ENCODE measurements at places on chromosomes 7 and 10.

GRCh38 chr7:138515001-138515528, 55.0 kb downstream of the TRIM24 start:
- no peak for DNase-seq

DNA sequence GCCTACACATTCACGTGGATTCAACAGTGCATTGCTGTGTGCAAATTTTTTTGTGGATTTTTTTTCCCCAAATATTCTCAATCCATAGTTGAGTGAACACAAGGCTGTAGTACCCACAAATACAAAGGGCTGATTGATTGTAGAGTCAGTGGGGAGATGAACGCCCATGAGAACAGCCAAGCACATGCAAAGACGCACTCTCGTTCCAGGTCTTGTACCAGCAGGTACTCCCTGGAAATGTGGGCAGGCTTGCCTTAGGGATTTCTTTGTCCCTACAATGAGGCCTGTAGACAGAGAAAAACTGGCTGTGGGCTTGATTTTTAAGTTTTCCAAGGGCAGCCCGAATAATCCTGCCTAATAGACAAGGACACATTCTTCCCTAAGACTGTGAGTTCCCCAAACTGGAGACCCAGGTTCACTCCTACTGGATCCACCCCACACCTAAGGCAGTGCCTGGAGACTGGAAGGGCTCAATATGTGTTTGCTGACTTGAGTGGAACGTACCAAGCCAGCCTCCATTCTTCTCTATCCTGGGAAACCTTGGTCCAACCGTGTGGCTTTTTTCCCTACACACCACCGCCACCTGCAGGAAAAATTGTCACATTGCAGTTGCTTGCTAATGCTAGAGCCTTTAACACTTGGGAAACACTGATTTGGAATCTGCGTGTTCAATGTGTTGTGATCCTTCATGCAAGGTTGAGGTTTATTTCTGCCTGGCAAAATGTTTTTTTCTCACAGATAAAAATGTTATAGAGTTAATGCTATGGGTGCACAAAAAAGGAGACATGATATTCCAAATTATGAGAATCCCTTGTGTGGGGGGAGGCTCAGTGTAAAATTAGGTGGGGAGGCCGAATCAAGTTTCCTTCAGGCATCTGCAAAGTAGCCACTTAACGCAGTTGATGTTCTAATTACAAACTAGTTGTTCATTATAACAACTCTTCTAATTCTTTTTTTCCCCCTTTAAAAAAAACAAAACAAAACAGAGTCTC, 49.3 kb downstream of the PPP1R17 start:
- DNase-seq, result no peak

DNA sequence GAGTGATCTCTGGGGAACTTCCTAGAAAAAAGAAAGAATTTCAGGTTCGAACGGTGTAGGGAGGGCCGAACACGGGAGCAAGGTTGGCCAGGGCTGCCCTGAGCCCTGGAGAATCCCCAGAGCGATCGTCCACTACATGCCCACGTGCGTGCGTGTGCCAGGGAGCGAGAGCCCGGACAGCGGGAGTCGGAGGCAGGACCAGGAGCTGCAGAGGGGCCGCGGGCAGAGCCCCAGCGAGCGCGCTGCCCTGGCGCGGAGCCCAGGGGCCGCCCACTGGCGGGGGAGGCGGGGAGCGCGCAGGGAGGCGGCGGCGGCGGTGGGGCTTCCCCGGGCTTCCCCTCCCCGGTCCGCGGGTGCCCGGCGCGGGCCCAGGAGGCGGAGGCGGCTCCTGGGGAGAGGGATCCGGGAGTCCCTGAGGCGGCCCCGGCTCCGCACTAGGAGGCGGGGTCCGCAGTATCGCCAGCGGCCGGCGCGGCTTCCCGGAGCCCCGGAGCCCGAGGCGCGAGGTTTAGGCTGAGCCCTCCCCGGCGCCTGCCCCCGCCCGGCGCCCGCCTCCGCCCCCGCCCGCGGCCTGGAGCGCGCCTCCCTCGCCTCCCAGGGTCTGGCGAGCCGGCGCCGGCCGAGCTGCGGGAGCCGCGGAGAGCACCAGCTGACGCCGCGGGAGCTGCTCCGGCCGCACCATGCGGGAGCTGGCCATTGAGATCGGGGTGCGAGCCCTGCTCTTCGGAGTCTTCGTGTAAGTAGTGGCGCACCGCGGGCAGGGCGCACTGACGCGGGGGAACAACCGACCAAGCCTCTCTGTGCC, at the start of gene PLPP4:
Gene PLPP4, plus strand, starts transcription at position 602 of the 805 bp plus-strand sequence. Its CDS starts 79 bp downstream, at position 681.
- DNase-seq, result no peak

DNA sequence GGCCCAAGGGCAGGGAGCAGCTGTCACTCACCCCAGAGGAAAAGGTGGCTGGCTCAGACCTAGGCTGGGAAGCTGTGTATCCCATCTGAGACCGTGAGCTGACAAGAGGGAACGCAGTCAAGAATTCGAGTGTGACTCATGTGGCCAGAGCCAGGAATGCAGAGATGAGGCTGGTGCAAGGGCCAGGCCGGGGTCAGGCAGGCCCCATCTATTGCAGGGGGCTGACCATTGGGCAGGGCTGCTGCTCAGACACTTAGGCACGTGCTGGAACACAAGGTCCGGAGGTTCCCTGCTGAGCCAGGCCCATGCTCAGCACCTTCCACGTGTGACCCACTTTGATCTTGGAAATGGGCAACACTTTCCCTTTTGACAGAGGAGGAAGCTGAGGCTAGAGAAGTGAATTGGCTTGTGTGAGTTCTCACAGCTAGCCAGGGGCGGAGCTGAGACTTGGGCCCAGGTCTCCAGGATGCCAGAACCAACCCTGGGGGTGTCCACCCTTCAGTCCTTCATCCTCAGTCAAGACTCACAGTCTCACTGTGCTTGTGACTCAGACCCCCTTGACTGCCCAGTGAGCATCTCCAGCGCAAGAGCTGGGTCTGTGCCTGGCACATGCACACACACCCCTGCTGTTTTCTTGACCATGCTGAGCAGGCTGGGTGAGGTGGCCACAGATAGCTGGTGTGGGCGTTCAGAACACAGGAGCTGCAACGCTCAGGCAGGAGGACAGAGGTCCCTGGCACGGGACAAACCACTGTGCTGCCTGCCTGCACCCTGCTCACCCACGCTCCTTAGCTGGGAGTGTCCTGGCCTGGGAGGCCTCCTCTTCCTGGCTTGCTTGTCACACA, 47.6 kb upstream of the PPIF start:
- no peak for DNase-seq

- DNase-seq, result no peak
These were observed 631 bp downstream of the POR start for GRCh38 chr7:75915416-75916156.

GRCh38 chr10:116444527-116445142, 17.0 kb downstream of the PNLIPRP3 start:
- DNase-seq, result no peak
